Left renal pelvis (tissue), 4 donors: ENCODE measurements at places on chromosomes 1 and 21. TPM values are rescaled to one million over a fixed set of nuclear protein-coding genes. Genes with fewer than 3 reads are reported as not detected.

Gene ILDR2
- polyA plus RNA-seq, result 14.9 TPM

Gene TMPRSS15
- 0.07 TPM for polyA plus RNA-seq

Gene OR2T10
- polyA plus RNA-seq, result 0.34 TPM

Gene NHLH1
- 0.16 TPM for polyA plus RNA-seq

Gene PGLYRP4
- polyA plus RNA-seq, result not detected

Gene FAM72D
- polyA plus RNA-seq, result 2.5 TPM

Gene PRR9
- polyA plus RNA-seq, result not detected

Gene PDC
- 0.34 TPM for polyA plus RNA-seq

Gene SH2D5
- 0.61 TPM for polyA plus RNA-seq

Gene LRRC71
- polyA plus RNA-seq, result 0.32 TPM

Gene BRDT
- polyA plus RNA-seq, result 0.23 TPM

Gene RHD
- 0.75 TPM for polyA plus RNA-seq

Gene KCNJ10
- polyA plus RNA-seq, result 1.0 TPM

Gene KCNN3
- polyA plus RNA-seq, result 2.6 TPM

Gene C1orf87
- polyA plus RNA-seq, result 0.11 TPM

Gene CCDC17
- 0.77 TPM for polyA plus RNA-seq

Gene PRXL2B
- polyA plus RNA-seq, result 48.1 TPM

Gene TMEM269
- 0.83 TPM for polyA plus RNA-seq

Gene NEK2
- polyA plus RNA-seq, result 17.2 TPM

Gene PIK3C2B
- 17.6 TPM for polyA plus RNA-seq

Gene HSF2BP
- polyA plus RNA-seq, result 2.4 TPM

Gene OTUD3
- polyA plus RNA-seq, result 20.3 TPM

Gene SNRNP40
- polyA plus RNA-seq, result 76.0 TPM

Gene DUSP23
- polyA plus RNA-seq, result 31.0 TPM

Gene TCEA3
- 11.2 TPM for polyA plus RNA-seq

Gene TMEM82
- 5.1 TPM for polyA plus RNA-seq

Gene PDZK1IP1
- polyA plus RNA-seq, result 1.6 TPM

Gene SERTAD4
- 4.1 TPM for polyA plus RNA-seq

Gene SMCP
- polyA plus RNA-seq, result not detected

Gene FCAMR
- polyA plus RNA-seq, result 6.0 TPM

Gene CNIH3
- 10.1 TPM for polyA plus RNA-seq

Gene LCE3E
- polyA plus RNA-seq, result not detected

Gene RNU1-4
- polyA plus RNA-seq, result not detected

Gene LRRC3
- 4.6 TPM for polyA plus RNA-seq

Gene TCHH
- polyA plus RNA-seq, result 0.07 TPM

Gene CYYR1
- 79.4 TPM for polyA plus RNA-seq

Gene GBP6
- not detected for polyA plus RNA-seq

Gene HFM1
- polyA plus RNA-seq, result 8.7 TPM

Gene LEFTY2
- 0.75 TPM for polyA plus RNA-seq

Gene HES5
- polyA plus RNA-seq, result 0.14 TPM

Gene GPR137B
- 35.5 TPM for polyA plus RNA-seq

Gene UBL4B
- not detected for polyA plus RNA-seq

Gene PODN
- 3.2 TPM for polyA plus RNA-seq

Gene TRIM67
- polyA plus RNA-seq, result 0.06 TPM

Gene PERM1
- 0.32 TPM for polyA plus RNA-seq

Gene NGF
- 6.0 TPM for polyA plus RNA-seq

Gene CFHR2
- not detected for polyA plus RNA-seq

Gene MCOLN3
- 0.79 TPM for polyA plus RNA-seq

Gene TNNI3K
- 1.8 TPM for polyA plus RNA-seq

Gene NKAIN1
- 3.8 TPM for polyA plus RNA-seq

Gene NPHS2
- polyA plus RNA-seq, result 361 TPM

Gene ABCA4
- 0.46 TPM for polyA plus RNA-seq

Gene PDZK1
- 169 TPM for polyA plus RNA-seq

Gene MNDA
- 5.4 TPM for polyA plus RNA-seq

Gene KRTAP7-1
- not detected for polyA plus RNA-seq

Gene CSMD2
- polyA plus RNA-seq, result 1.3 TPM
